ENCODE measurements at places on chromosomes 16 and 17.

GRCh38 chr17:9974448-9975381, 69.6 kb upstream of the RCVRN start:
- DNase-seq, result no peak

DNA sequence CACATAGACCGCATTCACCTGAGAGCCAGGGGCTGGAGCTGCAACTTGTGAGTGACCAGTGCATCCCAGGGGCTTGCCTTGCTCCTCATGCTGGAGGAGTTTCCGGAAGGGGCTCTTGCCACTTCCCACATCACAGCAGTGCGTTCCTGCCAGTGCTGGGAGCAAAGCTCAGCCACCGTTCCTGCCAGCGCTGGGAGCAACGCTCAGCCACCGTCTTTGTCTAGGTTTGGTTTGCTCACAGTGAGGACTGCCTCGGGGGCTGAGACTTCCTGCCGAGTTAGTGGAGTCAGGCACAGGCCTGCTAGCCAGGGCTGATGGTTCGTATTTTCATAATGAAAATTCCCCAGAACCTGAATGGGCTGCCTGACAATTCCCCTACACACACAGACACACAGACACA, 5.4 kb upstream of the CHRNE start:
- no peak for DNase-seq

GRCh38 chr16:85264752-85265151, 152.5 kb upstream of the CIBAR2 start:
- DNase-seq, result no peak

DNA sequence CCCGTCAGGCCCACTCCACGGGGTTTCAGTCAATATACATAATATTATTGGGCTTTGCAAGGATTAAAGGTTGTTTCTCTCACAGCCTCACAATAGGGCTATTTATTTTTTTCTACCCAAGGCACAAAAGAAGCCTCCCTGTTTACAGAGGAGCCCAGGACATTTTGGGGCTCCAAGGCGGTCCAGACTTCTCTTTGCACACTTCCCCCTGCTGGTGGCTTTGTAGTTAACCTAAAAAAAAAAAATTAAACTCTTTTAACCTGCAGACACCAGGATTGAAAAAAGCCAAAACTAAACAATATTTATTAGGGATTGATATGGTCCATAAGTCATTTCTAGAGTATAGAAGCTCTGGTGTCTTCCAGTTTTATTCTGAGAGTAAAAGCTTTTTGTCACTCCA, 169.7 kb upstream of the ZFHX3 start:
- no peak for DNase-seq

GRCh38 chr17:36936455-36937000, 747 bp upstream of the LHX1 start:
- no peak for DNase-seq

DNA sequence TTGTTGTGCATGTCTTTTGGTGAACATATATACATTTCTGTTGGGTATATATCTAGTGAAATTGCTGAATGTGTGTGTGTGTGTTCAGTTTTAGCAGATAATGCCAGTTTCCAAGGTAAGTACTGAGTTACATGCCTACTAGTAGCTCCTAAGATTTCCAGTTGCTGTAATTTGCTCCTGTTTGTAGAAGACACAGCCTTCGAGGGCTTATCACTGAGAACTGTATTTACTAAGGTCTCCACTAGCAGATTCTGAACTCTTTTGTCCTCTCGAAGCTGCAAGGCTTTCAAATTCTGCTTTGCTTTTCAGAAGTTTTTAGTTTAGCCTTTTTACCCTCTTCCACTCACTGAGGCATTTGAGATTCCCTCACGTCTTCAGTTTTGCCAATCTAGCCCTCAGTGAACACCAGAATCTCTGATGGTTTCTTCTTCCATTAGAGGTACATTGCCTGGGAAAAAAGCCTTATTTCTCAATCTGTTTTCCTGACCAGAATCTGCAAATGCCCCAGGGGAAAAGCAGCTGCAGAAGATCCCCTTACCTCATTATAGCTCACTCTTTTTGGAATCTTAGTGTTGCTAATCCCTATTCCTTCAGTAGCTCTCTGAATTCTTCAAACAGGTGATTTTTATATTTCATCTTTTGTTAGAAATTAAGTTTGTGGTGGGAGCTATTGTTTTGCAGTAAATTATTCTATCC, 52.9 kb downstream of the NF1 start:
- DNase-seq, result no peak

GRCh38 chr16:1428511-1428910, 2.4 kb upstream of the PERCC1 start:
- no peak for DNase-seq

- no peak for DNase-seq
Observed at GRCh38 chr17:64455993-64456885, 7.3 kb downstream of the MILR1 start.

DNA sequence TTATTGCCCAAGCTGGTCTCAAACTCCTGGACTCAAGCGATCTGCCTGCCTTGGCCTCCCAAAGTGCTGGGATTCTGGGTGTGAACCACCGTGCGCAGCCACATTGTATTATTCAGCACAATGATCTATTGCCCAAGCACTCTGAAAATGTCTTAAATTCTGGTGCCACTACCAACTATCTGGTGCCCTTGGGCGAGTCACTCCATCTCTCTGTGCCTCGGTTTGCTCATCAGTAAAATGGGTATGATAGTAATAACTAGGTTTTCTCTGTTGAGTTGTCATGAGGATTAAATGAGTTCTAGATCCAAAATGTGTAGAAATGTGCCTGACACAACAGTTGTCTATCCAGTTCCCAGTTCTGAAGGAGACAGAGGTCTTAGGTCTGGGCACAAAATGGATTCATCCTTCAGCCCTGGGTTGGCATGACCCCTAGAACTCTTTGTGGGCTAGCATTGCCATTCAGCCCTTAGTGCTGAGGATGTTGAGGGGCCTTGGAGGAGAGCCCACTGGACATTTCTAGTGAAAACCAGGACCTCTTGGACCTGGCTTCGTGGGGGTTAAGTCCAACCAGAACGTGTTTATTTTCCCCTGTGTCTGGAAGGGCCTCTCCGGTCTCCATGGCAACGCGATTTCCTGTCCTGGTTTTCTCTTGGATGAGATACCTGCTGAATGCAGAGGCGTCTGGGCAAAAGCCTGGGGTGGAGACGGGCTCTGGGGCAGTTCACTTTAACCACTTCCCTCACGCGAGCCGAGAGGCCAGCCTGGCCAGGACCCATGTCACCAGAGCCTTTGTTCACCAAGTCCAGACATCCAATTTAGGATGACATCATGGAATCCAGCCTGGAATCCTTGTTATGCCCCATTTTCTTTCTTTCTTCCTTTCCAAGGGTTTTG, 43.7 kb upstream of the TNRC6A start:
- no peak for DNase-seq

GRCh38 chr16:79482011-79482410, 118.5 kb downstream of the MAF start:
- no peak for DNase-seq

DNA sequence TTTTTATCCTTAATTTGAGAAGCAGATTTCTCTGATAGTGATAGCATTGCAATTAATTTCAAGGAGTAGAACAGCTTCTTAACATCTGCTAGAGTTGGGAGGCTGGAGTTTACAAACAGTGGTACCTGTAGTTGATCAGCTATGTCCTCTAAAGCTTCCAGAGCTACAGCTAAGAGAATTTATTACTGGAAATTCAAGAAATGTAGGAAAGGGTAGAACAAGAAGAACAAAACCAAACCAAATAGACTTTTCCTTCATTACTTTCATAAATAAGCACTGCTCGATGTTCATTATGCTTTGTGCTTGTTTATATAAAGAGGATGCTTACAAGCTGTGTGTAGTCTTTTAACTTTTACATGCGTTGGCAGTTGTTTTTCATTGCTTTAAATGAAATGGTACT, 333.6 kb upstream of the TBX2 start:
- DNase-seq, result no peak

DNA sequence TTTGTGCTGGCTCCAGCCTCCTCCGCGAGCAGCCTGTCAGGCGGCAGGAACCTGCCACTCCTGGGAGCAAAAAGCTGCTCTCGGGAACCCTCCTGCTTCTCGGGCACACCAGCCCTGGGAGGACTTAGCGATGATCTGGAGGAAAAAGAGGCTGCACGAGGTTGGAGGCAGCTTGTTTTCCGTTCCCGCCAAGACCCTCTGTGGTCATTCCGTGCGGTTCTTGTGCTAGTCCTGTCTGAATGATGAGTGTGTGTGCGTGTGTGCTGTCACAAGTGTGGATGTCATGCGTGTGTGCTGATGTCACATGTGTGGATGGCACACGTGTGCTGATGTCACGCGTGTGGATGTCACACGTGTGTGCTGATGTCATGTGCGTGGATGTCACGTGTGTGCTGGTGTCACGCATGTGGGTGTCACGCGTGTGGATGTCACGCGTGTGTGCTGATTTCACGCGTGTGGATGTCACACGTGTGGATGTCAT, 150.0 kb downstream of the NPIPB11 start:
- no peak for DNase-seq

DNA sequence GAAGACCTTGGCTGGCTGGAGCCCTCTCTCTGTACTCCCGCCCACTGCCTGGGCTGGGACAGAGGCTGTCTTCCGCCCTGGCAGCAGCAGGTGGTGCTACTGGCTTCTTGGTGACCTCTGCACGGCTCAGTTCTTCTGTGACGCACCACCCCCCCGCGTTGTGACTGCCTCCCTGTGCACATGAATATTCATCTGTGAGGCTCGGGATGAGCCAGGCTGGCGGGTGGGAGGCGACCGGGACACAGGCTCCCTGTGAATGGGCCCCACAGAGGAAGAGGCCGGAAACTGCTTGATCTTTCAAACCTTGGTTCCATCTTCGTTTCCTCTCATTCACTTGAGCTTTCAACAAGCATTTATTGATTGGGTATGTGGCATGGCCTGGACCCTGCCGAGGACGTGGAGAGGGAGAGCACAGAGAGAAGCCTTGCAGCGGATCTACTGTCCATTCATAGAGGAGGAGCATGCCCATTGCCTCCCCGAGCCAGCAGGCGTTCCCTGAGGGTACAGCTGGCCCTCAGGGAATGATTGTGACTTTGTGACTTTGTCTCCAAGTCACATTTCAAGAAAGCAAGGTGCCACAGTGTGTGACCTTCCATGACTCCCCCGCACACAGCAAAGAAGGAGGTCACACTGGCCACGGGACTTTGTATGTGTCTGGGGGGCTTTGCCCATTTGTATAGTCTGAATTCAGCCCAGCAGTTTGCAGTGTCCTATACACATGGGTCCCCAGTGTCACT, 45.0 kb downstream of the B9D1 start:
- DNase-seq, result no peak

DNA sequence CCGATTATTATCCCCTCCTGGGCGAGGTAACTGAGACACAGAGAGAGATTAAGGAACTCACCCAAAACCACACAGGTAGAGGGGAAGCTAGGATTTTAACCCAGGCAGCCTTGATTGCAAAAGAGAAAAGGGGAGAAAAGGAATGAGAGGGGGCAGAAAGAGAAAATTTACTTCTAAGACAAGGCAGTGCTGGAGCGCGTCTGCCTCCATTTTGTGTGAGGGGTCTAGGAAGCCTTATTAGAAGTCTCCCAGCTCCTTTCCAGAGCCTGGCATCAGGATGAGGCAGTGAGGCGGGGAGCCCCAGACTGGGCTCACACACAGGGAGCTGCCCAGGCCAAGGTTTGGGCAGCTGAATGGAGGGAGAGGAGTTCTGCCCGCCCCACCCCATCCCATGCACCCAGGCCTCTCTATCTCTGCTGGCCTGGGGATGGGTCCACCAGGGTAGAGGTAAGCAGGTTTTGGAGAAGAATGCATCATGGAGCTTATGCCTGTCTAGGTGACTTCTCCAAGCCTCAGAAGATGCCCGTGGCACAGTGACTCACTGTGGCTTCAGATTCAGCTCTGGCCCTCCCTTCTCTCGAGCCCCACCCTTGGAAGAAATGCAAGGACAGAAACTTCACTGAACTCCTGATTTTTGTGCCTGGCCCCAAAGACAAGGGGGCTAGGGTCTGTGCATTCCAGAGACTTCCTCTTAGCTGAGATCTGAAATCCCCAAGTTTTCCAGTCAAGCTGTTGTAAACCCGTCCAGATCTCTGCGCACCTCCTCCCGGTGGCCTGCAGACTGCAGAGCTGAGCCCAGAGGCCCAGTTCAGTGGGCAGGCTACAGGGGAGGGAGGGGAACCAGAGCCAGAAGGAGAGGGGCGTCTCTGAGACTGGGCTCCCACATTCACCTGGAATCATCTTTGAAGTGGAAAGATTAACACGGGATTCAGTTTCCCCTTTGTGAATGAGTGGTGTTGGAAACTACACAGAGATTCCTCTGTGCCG, 95.1 kb upstream of the CDH5 start:
- DNase-seq, result no peak

GRCh38 chr16:50924759-50925545, 183.1 kb downstream of the CYLD start:
- DNase-seq, result no peak

GRCh38 chr17:16909472-16910246, 62.3 kb downstream of the TNFRSF13B start:
- DNase-seq, result no peak

GRCh38 chr17:28261219-28261618, 57.8 kb upstream of the TMEM97 start:
- DNase-seq, result no peak

DNA sequence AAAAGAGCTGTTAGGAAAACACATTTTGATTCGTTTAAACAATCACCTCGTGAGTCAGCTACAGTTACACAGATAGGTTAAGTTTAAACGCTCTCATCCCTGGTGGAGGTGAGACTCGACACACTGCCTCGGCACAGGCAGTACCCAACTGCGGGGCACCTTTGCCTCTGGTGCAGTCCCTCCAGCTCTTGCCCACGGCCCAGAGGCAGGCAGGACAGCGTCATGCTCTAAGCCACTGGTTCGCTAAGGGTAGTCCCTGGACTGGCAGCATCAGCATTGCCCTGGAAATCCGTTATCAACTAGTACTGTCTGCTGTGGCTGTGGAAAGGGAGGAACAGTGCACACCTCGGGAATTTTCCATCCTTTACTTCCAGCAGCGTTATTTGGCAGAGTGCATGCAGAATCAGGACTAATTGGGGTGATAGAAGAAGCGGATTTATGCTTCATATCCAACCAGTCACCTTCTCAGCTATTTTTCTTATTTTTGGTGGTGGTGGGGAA, 3.7 kb upstream of the PIK3R6 start:
- no peak for DNase-seq

DNA sequence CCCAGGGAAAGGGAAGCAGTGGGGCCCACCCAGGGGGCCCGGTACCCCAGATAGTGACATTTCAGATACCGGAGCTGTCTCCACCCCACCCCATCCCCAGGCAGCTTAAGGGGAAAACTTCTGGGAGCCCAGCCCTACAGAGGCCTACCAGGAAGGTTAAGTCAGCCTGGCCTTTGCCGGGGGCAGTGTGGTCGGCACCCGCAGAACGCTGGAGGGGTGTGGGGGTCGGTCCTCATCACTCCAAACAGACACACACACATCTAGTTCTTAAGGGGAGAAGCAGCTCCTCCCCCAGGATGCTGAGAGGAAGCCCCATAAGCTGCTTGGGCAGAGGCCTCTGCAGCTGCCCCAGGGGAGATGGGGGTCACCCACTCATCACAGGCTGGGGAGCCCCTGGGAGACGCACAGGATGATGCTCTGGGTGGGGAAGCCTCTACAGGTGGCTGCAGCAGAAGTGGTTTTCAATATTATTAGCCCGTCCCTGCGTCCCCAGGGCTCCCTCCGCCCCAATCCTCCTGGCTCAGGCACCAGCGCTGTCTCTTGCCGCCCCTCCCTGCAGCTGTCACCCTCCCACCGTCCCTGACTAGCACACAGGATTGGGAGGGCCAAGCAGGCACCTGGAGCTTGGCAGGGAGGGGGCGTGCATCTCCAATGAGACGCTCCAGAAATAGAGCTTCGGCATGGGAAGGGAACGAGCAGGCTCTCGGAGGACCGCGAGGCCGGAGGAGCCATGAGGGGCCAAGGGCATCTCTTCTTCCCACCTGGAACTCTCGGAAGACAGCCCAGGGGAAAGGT, 1.4 kb upstream of the ABR start:
- no peak for DNase-seq

- no peak for DNase-seq
Observed at GRCh38 chr17:46876353-46876887, 25.0 kb downstream of the WNT9B start.

Measured in stimulated activated CD8-positive, alpha-beta memory T cell treated with anti-CD3 and anti-CD28 coated beads, Interleukin-4, amount 100 ng/mL, for 1 hour (primary cell).